CD4-positive, alpha-beta T cell treated with Interleukin-17A for 1 hour (primary cell): ENCODE measurements at places on chromosomes 2 and 18.

GRCh38 chr2:155770516-155770915, 562.0 kb downstream of the NR4A2 start:
- DNase-seq = no peak

GRCh38 chr2:59684771-59685166, 868.7 kb downstream of the BCL11A start:
- no peak for DNase-seq

- peak; percentile 4 for DNase-seq
These were observed 31.9 kb upstream of the SLC35G4 start for GRCh38 chr18:11577271-11578112.

- DNase-seq = no peak
These were observed 39.6 kb downstream of the ITGAV start for GRCh38 chr2:186629250-186629996.

DNA sequence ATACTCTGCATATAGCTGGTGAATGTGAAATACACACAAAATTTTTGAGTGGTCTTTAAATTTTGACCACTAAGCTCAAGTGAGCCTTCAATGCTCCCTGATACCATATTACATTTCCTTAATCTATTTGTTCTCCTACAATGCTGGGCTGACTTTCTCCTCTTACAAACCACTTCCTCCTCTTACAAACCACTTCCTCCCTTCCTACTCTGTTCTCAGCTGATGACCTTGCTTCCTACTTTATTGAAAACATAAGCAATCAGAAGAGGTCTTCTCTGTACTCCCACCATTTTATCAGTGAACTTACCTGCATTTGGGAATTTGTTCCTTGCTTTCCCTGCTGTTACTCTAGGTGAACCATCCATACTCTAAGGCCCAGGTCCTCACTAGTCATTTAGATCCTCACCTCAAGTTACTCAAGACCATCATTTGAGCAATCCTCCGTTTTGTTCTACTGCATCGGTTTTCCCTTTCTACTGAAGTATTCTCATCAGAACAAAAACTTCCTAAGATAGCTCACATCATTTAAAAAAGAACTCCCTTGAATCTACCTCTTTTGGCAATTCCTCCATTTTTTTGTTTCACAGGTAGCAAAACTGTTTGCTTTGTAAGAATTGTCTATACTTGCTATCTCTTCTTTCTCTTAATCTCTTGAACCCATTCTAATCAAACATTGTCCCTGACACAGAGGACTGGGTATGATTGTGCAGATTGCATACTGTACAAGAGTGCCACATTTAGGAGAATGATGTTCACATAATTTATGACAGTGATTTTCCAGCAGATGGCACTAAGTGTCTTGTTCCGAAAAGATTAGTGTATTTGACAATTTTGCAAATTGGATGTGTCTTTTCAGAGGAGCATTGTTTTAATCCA, 96.5 kb downstream of the EPB41L5 start:
- peak; percentile 60 for DNase-seq

- no peak for DNase-seq
These were observed 645.1 kb upstream of the SETBP1 start for GRCh38 chr18:44035554-44035953.

GRCh38 chr2:186302263-186302662, 183.8 kb upstream of the ZC3H15 start:
- DNase-seq = no peak

GRCh38 chr2:8376603-8377410, 305.0 kb upstream of the ID2 start:
- DNase-seq = no peak

- DNase-seq = no peak
These were observed 40.4 kb upstream of the MTIF2 start for GRCh38 chr2:55309446-55309845.

DNA sequence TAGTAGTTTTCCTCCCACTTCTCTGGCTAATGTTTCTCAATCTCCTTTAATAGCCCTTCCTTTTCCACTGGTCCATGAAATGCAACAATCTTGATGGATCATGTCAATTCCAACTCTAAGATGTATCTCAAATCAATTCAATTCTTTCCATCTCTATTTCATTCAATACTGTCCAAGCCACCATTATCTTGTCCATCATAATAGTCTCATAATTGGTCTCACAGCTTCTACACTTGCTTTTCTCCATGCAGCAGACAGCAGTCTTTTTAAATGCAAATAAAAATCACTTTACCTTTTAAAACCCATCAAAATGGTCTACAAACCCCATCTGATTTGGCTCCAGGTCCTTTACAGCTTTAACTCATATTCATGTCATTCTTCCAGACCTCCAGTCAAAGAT, 226.6 kb downstream of the EPHA4 start:
- DNase-seq = no peak

GRCh38 chr2:233358947-233359346, 4.7 kb downstream of the DGKD start:
- DNase-seq = peak; percentile 22

- DNase-seq = no peak
These were observed 1.8 kb upstream of the COBLL1 start for GRCh38 chr2:164843346-164843911.

- no peak for DNase-seq
These were observed 35.7 kb downstream of the STEAP3 start for GRCh38 chr2:119259296-119259860.

DNA sequence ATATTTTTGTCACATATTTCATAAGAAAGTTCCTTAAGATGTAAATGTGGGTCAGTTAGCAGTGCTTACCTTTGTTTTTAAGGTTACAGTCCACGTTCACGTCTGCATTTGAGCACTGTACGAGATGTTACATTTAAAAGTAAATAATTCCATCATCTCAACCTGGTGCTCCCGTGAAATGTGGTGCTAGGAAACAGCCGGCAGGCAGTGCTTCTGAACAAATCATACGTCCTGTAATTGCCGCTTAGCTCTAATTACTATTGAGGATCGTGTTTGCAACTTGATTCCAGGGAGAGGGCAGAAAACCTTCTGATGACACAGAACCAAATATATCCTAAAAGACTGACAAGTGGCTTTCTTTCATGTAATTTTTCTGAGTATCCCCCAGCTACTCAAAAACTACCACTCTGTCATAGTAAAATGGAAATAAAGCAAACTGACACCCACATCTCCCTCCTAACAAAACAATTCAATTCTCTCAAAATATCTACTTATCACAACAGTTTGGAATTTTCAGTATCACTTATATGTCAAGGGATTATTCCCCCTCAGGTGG, 297.8 kb upstream of the SESTD1 start:
- no peak for DNase-seq

GRCh38 chr18:46343931-46344372, 239.8 kb downstream of the HAUS1 start:
- peak; percentile 63 for DNase-seq

GRCh38 chr2:196263181-196263747, 91.9 kb upstream of the STK17B start:
- DNase-seq = peak; percentile 83

DNA sequence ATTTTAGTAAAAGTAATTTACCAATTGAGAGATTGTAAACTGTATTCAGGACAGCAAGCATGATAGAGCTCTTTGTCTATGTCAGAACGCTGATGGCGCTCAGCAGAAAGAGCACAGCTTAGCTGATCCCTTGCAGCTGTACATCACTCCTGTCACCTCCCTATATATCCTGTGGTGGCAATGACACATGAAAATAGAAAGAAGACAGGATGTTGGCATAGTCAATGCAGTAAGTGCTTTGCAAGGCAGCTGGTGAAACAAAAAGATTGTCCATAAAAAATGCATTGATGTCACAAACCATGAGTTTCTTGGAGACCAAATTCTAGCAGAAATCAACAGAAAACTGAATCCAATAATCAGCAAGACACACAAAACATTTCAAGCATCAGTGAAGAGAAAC, 221.5 kb downstream of the RIT2 start:
- DNase-seq = no peak

- peak; percentile 87 for DNase-seq
These were observed 98.4 kb downstream of the UXS1 start for GRCh38 chr2:106095478-106096298.

DNA sequence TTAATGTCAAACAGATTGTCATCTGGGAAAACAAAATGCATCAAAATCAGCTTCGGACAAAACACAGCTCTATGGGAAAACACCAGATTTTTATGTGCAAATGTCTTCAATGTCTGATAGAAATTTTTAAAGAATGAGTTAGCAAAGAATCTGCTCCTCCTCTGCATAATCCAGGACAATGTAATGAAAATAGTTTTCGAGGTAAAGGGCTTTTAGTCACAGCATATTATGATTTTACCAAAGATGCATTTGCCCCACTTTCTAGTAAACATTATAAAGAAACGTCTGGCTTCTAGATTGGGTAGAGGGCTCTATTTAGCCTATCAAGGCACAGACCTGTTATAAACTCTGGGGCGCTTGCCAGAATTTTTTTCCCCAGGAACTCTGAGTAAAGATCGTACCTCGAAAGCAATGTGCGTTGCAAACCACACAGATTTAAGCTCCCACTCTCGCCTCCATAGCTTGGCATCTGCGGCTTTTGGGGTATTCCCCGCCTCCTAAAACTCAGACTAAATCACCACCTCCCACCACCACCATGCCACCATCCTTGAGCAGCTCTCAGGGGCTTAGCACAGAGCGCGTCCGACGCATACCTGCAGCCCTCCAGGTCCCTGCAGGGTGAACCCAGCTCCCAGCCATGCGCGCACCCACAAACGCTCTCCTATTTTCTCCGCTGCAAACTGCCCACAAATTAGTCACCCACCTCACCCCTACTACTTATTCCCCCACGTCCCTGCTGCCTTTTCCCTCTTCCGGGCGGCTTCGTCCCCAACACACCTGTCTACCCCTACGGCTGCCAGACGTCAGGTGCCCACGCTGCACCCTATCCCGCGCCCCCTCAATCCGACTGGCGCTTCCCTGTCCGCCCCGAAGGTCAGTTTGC, 829 bp downstream of the ACVR1C start:
- DNase-seq = peak; percentile 36

DNA sequence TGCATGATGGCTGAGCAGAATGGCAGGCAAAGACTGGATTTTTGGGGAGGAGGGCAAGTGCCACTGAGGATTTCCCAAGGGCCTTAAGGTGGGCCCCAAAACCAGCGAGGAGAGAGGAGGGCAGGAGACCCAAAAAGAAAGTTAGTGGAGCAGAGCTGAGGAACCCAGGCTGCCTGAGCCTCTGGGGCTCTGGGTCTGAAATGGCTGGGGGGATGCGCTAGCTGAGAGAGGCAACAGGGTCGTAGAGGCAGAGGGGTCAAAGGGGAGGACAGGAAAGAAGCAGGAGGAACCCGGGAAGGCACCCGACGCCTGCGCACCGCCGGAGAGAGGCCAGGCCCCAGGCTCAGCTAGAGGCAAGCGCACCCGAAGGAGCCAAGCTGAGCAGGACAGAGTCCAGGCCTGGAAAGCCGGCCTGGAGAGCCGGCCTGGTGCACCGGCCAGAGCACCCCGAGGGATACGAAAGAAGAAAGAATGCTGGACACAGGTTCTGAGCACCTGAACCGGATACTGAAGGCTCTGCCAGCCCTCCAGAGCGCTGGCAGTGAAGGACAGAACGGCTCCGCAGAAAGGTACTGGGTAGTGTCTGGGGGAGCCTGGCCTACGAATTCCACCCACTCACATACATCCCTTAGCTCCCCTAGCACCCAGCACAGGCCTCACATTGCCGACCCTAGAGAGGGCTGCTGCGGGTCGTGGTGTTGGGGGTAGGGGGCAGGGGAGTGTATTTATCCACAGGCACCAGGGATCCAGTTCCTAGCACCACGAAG, 39.5 kb upstream of the ATP6V1B1 start:
- DNase-seq = no peak

DNA sequence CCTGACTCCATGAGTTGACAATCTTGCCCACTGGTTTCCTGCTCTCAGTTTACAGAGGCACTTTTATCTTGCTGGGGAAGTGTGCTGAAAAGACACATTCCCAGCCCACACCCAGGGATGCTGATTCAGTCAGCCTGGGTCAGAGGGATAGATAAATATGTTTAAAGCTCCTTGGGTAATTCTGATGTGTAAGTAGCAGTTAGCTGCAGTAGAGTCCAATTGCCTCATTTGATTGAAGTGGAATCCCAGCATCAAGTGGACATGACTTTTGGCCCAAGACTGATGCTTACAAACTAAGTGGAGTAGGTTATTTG, 29.4 kb downstream of the PSD4 start:
- DNase-seq = no peak

DNA sequence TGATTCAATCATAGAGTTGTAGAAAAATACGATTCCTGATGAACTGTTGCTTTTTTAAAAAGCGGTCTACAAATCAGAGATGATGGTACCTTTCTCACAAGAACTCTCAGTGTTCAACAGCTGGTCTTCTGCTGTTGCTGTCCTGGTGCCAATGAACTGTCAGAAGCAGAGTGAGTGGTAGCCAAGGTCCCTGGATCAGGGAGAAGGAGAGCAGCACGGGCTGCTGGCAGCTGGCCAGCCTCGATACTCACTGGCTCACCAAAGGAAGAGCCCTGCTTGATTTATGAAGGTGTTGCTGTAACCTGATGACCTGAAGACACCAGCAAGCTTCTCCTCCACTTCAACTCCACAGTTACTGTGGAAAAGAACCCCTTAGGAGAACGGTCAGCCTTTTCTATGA, 300.8 kb upstream of the SOX11 start:
- no peak for DNase-seq

- no peak for DNase-seq
These were observed 331.0 kb downstream of the METTL4 start for GRCh38 chr18:2240311-2240705.

GRCh38 chr2:177400337-177400923, 7.9 kb downstream of the AGPS start:
- DNase-seq = no peak

DNA sequence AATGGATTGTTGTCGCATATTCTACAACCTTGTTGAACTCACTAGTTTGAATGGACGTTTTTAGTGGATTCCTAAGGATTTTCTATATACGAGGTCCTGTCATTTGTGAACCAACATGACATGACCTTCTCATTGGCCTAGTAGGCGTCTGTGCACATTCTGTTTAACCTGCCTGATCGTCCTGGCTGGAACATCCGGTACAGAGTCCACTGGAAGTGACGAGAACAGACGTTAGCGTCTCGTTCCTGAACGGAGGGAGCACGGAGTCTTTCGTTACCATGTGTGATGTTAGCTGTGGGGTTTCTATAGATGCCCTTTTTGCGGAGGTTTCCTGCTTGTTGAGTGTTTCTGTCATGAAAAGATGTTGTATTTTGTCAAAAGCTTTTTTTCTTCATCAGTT, 61.9 kb downstream of the SLC66A2 start:
- no peak for DNase-seq
